D721Med (cell line): ENCODE measurements at places on chromosomes 7 and 10.
A peak's percentile ranks its signal among the peaks of the same experiment; 100 is the strongest.

DNA sequence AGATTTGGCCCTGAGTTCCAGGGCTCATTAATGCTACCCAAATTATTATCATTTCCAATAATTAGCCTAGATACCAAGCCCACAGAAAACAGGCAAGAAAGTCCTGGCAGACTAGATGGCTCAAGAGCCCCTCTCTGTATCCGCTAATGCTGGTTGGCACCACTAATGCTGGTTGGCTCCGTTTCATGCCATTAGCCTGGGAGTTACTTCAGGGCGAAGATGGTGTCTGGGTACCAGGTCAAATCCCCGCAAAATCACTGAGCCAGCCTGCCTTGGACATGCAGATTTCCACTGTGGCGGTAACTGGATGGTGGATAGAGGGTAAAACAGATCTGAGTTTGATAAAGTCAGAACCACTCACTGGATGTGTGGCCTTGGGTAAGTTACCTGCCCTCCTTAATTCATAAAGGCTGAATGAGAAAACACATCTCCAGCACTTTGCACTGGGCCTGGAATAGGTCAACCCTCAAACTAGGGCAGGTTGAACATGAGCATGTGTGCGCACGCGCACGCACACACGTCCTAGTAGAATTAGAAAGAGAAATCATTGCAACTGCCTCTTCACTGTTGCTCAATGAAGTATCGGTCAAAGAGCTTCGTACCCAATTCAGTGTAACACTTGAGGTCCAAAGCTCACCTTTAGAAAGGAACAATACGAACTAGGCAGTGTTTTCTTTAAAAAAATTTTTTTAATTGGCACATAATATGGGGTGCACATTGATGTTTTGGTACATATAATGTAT is 91.5 kb downstream of the PRPF18 start:
- DNase-seq: no peak

GRCh38 chr7:139394540-139394939 is 34.8 kb downstream of the LUC7L2 start:
- no peak for DNase-seq

DNA sequence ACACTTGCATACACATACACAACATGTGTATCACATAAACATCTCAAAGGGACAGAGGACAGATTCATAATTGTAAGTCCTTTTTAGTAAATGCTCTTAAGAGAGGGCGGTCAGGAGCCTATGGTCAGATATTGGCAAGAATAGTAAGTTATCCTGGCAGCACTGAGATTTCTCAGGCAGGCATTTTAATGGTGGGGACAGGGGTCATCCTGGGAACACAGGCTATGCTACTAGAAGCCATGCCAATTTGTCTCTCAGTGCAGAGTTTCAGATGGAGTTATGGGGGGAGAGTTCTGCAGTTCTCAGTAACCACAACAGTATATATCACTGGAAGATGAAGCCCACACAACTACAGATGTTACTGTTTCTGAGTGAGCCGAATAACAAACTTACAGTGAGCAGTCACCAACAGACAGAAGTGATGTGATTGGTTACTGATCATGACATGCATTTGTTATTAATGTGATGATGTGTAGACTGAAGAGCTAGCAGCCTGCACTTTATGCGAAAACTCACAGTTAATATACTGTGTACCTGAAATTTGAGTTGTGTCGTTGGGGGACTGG is 16.4 kb downstream of the ZNF487 start:
- no peak for DNase-seq

DNA sequence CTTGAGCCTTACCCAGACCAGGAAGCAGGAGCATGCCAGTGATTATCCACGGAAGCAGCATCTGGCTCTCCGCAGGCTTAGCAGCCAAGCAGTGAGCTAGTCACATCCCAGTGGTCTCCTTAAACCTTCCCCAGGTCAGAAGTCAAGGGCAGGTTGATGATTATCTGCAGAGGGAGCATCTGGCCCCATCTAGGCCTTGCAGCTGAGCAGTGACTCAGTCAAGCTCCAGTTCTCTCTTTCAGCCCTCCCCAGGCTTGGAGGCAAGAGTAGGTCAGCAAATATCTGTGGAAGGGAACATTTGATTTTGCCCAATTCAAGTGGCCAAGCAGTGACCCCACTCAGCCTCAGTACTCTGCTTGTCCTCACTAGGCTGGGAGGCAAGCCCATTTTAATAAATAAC is 61.6 kb downstream of the ANKRD7 start:
- no peak for DNase-seq

DNA sequence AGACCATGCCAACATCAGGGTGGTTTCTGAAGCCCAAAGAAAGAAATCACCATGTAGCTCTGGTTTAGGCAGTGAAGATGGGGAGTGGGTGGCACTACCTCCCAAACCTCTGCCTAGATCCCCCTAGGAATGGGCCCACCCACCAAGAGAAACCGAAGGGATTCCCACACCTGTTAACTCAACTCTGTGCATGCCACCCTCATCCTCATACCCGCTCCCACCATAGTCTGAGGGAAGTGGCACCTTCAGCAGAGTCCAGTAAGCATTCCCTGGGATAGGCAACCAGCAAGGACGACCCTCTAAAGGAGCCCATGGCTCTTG is 1.7 kb upstream of the PLXNA4 start:
- no peak for DNase-seq

DNA sequence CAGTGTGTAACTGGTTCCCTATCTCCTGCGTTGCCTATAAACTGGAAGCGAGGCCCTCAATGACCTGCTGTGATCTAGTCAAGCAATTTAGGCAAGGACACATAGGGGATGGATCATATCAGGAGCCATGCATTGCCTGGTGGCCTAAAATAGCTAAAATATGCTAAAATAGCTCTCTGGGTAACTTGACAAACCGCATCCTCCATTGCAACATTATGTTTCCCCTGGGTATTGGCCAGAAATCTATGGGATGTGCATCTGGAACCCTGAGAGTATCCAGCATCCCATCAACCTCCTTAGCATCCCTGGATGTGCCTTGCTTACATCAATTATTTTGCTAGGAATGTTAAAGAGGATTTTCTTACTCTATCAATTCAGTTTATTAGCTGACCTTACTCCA is 91.7 kb upstream of the ADCY1 start:
- DNase-seq: no peak

- no peak for DNase-seq
Measured at GRCh38 chr7:80699045-80699638, 60.7 kb downstream of the CD36 start.

DNA sequence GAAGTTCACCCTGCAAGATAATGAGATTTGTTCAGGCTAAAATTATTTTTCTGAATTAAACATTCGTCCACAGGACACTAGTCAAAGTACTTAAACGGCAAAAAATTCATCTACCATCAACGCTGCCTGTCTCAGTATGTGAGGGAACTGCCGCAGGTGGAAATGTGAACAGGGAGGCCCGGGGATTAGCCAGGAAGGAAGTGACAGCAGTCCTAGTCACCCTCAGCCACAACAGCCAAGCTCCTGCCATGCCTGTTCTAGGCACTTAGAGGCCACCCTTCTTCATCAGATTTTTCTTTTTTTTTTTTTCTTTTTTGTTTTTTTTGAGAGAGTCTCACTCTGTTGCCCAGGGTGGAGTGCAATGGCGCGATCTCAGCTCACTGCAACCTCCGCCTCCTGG is 9.4 kb downstream of the NUDT5 start:
- no peak for DNase-seq

GRCh38 chr7:47340517-47340916 is 241.4 kb downstream of the TNS3 start:
- DNase-seq: no peak

DNA sequence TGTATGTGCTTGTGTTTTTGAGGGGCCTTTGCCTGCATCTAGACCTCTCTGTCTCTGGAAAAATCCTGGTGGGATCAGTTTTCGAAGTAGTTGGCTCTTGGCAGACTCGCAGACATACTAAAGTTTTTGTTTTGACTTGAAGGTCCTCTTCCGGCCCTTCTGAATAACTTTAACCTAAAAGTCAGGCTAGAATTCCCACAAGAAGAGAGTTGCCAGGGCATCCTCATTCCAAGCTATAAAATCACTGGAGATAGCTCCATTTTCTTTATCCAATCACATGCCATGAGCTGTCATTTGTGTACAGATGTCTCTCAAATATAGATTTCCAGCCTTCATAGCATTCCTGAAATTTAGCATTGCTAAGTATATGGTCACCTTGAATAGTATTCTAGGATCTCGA is 967.8 kb downstream of the LRMDA start:
- DNase-seq: no peak

- DNase-seq: no peak
Measured at GRCh38 chr10:50316174-50316573, 64.9 kb upstream of the ASAH2 start.

- DNase-seq: no peak
Measured at GRCh38 chr7:100943693-100944092, 5.6 kb upstream of the MUC3A start.

GRCh38 chr10:126017961-126018560 is 121.7 kb downstream of the FANK1 start:
- no peak for DNase-seq

DNA sequence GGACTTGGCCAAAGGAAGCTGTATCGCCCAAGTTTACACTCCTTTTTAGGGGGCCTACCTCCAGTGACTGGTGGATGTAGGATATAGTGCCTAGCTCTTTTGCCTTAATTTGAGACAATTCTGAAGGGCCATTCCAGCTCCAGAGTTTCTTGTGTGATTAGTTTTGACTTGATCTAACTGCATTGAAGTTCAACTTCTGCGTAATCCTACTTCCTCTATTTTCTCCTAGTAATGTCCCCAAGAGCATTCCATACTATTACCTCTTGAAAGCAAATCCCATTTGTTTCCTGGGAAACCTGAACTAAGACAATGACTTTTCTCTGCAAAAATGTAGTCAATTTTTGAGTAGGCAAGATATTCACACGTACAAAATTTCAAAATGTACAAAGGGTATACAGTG is 4.7 kb upstream of the H2AZ2 start:
- no peak for DNase-seq

- DNase-seq: no peak
Measured at GRCh38 chr10:84360637-84361365, 32.4 kb downstream of the CCSER2 start.

- DNase-seq: no peak
Measured at GRCh38 chr10:61750943-61751471, 88.3 kb downstream of the CABCOCO1 start.

GRCh38 chr10:86366033-86366901 is at the start of gene GRID1:
GRID1 (minus strand) TSS chr10:86366795.
- DNase-seq: peak; percentile 62

DNA sequence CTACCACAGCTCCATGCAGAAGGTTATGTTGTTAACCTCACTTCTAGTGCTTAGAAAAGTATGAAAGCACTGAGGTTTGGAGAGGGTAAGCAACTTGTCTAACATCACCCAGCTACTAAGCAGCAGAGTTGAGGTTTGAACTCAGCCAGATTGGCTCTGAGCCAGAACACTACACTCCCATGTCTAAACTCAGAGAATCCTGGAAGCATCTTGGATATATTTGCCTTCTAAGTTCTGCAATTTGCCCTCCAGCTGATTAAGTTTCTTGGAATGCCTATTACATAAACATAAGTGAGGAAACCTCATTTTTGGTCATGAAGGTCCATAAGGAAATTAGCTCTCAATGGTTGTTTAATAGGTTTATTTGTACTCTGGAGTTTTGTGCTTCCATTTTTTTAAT is 78.1 kb upstream of the PHYHIPL start:
- no peak for DNase-seq

DNA sequence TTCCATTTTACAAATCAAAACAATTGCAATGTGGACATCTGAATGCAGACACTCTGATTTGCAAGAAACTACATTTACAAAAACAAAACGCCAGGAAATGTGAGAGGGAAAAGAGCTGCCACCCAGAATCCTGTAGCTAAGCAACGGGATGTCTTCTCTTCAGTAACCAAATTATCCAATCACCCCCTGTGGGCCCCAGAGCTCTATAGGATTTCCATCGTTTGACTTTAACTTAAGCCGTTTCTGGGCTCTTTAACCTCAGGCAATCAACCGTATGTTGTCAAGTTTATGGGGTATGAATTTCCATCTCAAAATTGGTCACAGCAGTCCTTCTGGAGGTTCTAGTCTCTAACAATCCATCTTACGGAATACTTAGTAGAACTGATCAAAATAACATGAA is 240.5 kb downstream of the ETV1 start:
- DNase-seq: no peak

DNA sequence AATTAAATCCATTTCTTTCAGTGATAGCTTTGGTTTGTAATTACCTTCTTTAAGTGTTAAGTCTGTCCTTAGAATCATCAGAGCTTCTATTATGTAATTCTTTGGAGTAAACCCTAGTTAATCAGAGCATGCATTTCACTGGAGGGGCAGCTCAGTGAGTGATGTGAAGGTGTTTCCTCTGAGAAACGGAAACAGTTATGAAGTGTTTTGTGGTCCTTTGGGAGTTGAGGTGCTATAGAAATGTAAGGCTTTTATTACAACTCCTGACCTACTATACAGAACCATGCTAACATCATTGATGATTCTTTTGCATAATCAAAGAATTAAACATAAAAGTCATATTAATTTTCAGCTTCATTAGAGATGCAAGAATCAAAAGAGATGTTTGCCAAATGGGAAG is 141.5 kb downstream of the EXOC4 start:
- no peak for DNase-seq

- DNase-seq: no peak
Measured at GRCh38 chr10:89591111-89591795, 53.8 kb downstream of the PANK1 start.

DNA sequence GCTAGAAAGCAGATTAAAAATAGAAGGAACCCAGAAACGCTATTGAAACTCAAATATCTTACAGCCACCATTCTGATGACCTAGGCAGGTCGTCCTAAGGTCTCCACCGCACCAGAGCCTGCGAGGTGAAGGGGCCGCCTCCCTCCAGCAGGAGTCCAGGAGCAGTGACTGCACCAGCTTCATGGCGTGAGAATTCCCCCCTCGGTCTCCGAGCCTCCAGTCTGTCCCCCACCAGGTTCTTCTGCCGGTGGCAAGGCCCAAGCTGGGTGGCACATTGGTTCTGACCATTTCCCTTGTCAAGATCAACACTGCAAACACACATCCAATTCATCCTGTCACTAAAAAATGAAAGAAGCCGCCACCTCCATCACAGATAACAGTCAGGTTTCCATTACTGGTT is 98.7 kb downstream of the DIP2C start:
- DNase-seq: no peak

- no peak for DNase-seq
Measured at GRCh38 chr7:82624337-82624736, 180.8 kb upstream of the CACNA2D1 start.

GRCh38 chr7:130367088-130367755 is 13.1 kb upstream of the CPA1 start:
- DNase-seq: no peak

- no peak for DNase-seq
Measured at GRCh38 chr7:13290975-13291374, 603.5 kb downstream of the ARL4A start.

DNA sequence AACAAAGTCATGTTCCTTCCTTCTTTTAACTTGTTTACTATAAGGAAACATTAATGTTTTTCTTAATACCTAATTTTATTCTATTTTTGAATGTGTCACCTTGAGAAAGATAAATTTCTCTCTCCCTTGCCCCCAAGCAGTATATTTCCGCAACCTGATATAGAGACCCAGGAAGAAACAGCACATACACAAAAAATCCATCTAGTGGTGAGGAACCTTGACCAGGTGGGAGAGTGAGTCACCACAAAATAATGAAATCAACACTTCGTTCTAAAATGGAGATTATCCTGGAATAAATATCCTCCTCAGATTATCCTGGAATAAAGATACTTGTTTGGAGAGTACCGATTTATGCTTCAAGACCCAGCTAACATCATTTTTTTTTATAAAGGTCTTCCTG is 232.9 kb upstream of the PTN start:
- DNase-seq: no peak
